ENCODE measurements at places on chromosomes 7 and 10.

- DNase-seq, result no peak
Observed at GRCh38 chr7:5348134-5349004, 65.6 kb downstream of the SLC29A4 start.

GRCh38 chr7:157522189-157522588 lies 185.4 kb downstream of the DNAJB6 start:
- DNase-seq, result no peak

DNA sequence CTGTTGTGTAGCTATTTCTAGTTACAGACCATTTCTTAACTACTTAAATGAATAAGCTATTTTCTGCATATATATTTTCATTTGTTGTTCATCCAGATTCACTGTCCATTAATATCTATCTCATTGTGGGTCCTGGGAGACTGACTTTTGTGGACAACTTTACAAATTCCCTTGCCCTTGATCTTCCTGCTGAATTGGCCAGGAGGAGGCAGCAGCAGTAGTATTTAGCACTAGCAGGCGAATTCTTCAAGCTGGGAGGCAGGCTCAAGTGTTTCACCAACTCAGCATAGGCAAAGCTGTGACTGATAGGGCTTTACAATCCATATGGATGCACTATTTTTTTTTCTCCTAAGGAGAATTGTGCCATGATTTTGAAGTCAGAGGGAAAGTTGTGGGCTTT lies 461.0 kb upstream of the NRG3 start:
- no peak for DNase-seq

- DNase-seq, result no peak
Observed at GRCh38 chr7:47617131-47617530, 35.2 kb upstream of the TNS3 start.

DNA sequence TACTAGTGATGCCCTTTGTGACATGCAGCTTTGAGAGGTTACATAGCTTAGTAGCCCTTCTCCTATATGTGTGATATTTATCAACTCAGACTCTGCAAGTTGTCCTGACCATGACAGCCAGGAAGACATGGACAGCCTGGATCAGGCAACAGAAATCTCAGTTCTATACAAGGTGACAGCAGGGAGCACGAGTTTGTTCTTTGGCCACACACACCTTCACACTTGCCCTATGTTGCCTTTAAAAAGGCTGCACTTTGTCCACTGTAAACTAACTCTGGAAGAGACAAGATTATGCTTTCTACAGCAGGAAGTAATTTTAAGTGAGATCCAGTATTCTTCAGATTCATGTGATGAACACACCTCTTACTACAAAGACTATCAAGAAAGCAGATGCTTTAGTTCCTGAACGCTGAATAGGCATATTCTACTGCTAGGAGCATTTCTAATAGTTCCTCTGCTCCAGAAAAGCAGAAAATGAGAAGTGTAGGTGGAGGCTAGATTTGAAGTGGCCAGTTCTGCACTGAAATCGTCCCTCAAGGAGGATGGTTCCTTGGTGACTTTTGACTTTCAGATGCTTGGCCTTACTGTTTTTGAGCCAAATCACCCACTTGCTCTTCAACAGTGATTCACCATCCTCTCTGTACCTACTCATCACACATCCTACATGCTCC lies 239.2 kb downstream of the COBL start:
- no peak for DNase-seq

- no peak for DNase-seq
Observed at GRCh38 chr7:69657331-69657730, 59.1 kb downstream of the AUTS2 start.

GRCh38 chr10:97574374-97575126 lies 2.0 kb downstream of the ANKRD2 start:
- DNase-seq, result no peak

- no peak for DNase-seq
Observed at GRCh38 chr7:113710310-113711096, 208.3 kb downstream of the PPP1R3A start.

DNA sequence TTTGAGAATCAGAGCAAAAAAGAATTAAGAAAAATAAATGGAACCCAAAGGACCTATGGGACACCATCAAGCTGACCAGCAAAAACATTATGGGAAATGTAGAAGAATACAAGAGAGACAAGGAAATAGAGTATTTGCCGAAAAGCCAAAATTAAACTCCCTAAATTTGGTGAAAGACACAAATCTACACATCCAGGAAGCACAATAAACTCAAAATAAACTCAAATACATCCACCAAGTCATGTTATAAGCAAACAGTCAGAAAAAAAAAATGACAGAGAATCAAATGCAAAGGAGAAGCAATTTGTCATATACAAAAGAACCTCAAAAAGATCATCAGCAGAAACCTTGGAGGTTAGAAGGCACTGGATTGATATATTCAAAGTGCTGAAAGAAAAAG lies 105.4 kb downstream of the ZNF33B start:
- DNase-seq, result no peak

GRCh38 chr10:28841625-28842024 lies 164.3 kb downstream of the BAMBI start:
- no peak for DNase-seq

DNA sequence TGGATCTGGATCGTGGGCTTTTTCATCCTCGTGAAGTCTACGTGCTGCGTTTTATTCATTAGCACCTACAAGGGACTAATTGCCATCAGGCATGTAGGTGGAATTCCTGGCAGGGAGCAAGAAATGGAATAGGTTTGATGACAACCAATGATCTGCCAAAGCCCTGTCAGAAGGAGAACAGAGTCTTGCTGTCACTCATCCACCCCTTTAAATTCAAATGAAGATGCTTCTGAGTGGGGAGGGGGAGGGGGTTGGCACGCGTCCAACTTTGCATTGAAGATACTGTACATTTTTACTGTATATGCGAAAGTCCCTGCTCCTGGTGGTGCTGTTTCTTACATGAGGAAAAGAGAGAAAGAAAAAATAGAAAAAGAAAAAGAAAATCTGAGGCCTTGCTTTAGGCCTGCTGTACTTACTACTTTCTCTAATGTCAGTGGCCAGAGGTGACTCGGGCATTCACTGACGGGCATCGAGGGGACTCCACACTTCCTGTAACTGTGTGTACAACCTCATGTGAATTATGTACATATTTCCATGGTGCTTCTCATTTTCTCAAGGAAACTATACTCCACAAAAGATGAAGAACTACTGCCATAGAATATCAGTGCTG lies 569.1 kb downstream of the INHBA start:
- no peak for DNase-seq

DNA sequence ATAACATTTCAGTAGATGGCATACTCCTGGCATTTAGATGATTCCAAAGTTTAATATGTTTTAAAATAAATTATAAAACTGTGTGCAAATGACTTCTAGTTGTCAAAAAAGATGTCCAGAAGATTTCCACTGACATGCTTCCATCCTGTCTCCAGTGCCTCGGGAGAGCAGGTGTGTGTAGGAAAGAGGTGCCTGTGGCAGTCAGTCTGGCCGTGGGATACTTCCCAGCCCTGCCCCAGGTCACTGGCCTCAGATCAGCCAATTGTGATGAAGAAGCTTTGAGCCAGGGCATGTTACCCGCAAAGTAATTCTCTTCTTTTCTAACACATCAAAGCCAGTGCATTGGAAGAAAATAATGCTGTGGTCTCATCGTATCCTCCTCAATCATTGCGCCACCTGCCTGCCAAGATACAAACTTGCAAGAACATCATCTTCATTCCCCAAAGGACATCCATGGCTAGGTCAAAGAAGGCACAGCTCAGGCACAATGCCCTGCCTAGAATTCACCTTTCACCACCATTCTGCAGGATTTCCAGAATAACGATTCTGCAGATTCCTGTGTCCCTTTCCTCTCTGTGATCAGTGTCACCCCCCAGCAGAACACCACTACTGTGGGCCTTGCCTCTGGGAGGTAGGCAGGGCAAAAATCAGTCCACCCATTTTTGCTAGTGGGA lies 6.3 kb upstream of the KCNMA1 start:
- peak; percentile 10 for DNase-seq

GRCh38 chr7:78176171-78176570 lies 377.6 kb downstream of the PHTF2 start:
- no peak for DNase-seq

- DNase-seq, result no peak
Observed at GRCh38 chr7:79761876-79762429, 308.5 kb upstream of the MAGI2 start.
